Left lung (tissue), 14 donors: ENCODE measurements at places on chromosomes 5 and 9. TPM values are rescaled to one million over a fixed set of nuclear protein-coding genes. Genes with fewer than 3 reads are reported as not detected.

The CDKN2A gene
- total RNA-seq: 1.2 TPM

DNA sequence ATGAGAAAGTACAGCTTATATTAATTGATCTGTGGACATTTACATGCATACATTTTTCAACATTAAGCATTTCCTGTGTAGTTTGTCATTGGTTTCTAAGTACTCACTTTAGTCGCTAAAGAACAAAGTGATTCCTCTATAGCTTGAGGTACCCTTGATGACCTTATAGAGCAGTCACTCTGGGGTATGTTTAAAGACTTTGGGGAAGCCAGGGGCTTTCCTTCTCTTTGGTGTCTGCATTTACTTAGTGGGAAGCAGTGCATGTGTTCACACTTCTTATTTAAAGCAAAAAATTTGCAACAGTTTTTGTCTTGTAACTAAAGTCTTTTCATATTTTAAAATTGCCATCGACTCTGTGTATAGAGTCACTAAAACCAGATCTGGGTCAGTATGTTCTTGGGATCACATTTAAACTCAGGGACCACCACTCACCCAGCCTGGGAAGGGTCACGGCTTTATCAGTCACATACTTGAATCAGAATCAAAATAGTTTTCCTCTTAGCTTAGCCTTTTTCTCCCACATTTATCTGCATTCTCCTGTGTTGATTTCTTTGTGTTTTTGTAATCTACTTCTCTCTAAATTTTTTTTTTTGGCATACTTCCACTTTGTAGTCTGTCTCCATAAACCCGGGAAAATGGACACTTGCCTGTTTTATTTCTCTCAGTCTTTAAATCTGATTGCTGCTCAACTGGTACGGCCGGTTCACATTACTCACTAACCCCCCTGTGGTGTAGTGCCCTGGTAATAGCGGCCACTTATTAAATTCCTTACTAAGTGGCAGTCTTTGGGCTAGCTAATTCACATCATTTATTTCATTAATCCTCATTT, 143.9 kb upstream of the FBN2 start:
- H3K36me3 ChIP-seq: no peaks in the 10 kb centered on the region
- no peaks in the 10 kb centered on the region for H3K4me1 ChIP-seq
- H3K27me3 ChIP-seq: no peaks in the 10 kb centered on the region
- DNase-seq: no peak

DNA sequence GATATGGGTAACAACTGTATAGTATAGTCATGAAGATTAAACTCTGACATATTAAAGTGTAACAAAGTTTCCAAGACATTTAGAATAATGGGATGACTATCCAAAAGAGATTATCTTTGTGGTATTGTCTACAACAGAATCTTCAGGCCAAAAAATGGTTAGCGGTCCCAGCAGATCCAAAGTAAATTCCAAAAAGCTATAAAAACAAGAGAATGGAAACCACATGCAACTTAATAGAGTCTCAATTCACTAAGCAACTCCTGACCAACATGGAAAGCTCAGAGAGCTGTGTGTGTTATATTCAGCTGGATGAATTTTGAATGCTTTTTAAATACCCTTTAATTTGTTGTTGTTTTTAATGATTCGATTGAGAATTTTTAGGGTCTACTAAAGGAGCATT, 688.2 kb downstream of the CETN3 start:
- no peak overlapping the region for H3K4me3 ChIP-seq
- H3K27me3 ChIP-seq: no peaks in the 10 kb centered on the region
- no peak for DNase-seq
- H3K36me3 ChIP-seq: no peaks in the 10 kb centered on the region

GRCh38 chr5:67520161-67520908, 323.7 kb upstream of the CD180 start:
- no peaks in the 10 kb centered on the region for H3K4me1 ChIP-seq
- no peak overlapping the region for H3K27ac ChIP-seq
- H3K36me3 ChIP-seq: no peaks in the 10 kb centered on the region
- no peak for DNase-seq
- no peaks in the 10 kb centered on the region for H3K27me3 ChIP-seq

GRCh38 chr5:140806834-140807775, at the start of gene PCDHA4:
Gene PCDHA4 (plus strand): TSS chr5:140807068.
- H3K4me3 ChIP-seq: no peak within 1 kb of the TSS
- H3K36me3 ChIP-seq: no peaks in the 10 kb centered on the region
- no peaks in the 10 kb centered on the region for H3K4me1 ChIP-seq
- no peak for DNase-seq
- H3K27me3 ChIP-seq: no peaks in the 10 kb centered on the region

DNA sequence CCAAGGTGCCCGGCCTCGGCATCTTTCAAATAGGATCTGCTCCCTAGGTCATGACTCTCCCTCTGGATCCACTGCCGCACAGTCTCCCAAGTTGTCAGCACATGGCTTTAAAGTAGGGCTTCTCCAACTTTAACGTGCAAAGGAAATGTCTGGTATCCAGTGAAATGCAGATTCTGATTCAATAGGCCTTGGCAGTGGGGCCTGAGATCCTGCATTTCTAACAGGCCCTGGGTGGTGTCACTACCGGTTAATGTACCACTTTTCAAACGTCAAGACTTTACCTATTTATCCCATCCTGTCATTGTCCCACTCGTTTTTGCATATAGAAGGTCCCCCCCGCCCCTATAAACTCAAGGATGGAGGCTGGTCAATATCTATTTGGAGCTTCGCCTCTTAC, 137.6 kb upstream of the ZNF618 start:
- no peak overlapping the region for H3K27ac ChIP-seq
- H3K27me3 ChIP-seq: peaks cover 9% of the 10 kb centered on the region
- DNase-seq: no peak
- H3K4me3 ChIP-seq: no peak overlapping the region

The KLF4 gene
- total RNA-seq: 45.9 TPM

- H3K4me3 ChIP-seq: no peak overlapping the region
- H3K36me3 ChIP-seq: no peaks in the 10 kb centered on the region
- no peaks in the 10 kb centered on the region for H3K4me1 ChIP-seq
Observed at GRCh38 chr5:146720107-146720506, 158.4 kb downstream of the PPP2R2B start.

The CCL21 gene
- 39.1 TPM for total RNA-seq

DNA sequence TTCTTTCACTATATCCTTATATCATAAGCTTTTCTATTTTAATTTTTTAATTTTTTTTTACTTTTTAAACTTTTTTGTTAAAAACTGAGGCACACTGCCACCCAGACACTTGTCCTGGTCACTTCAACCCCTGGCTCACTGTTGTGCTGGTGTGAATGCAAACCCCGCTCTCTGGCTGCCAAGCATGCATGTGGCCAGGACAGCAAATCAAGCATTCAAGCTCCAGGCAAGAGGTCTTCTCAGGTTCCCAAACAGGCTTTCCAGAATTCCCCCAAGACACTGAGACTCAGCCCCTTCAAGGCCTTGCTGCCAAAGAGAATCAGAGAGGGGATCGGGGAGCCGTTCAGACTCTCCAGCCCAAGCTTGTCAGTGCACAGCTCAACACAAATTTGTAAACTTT, 139.9 kb downstream of the FANCC start:
- no peaks in the 10 kb centered on the region for H3K27me3 ChIP-seq
- no peak overlapping the region for H3K27ac ChIP-seq
- H3K4me1 ChIP-seq: no peaks in the 10 kb centered on the region
- no peaks in the 10 kb centered on the region for H3K36me3 ChIP-seq
- DNase-seq: no peak
- H3K4me3 ChIP-seq: no peak overlapping the region

The SPAG8 gene
- 6.2 TPM for total RNA-seq

- no peaks in the 10 kb centered on the region for H3K36me3 ChIP-seq
- H3K27me3 ChIP-seq: peaks cover 5% of the 10 kb centered on the region
- H3K27ac ChIP-seq: no peak overlapping the region
- H3K4me1 ChIP-seq: no peaks in the 10 kb centered on the region
Observed at GRCh38 chr5:141388661-141389060, 1.2 kb downstream of the PCDHGB4 start.

DNA sequence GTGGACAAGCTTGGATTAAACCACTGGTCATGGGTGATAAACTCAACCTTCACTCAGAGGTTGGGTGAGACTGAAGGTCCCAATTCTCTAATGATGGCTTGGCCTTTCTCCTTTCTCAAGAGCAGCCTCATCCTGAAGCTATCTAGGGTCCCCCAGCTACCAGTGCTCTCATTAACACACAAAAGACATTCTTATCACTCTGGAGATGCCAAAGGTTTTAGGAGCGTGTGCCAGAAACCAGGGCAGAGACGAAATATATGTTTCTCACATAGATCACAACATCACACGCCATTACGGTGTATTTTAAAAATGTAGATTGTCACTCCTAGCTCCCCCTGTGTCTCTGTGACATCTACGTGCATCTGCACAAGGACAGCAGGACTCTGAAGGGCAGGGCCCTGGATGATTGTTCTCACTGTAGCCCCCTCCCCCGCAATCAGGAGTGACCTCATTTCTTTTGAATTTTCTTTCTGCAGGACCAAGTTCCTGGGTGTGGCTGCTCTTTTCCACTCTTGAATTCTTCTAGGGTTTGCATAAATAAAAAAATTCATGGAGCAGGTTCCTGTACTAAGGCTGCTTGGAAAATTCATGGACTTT, 311.3 kb downstream of the GADD45G start:
- H3K27me3 ChIP-seq: no peaks in the 10 kb centered on the region
- no peak for DNase-seq
- peaks cover 4% of the 10 kb centered on the region for H3K4me1 ChIP-seq
- no peaks in the 10 kb centered on the region for H3K36me3 ChIP-seq
- no peak overlapping the region for H3K27ac ChIP-seq
- no peak overlapping the region for H3K4me3 ChIP-seq

- no peak overlapping the region for H3K4me3 ChIP-seq
- no peak for DNase-seq
- no peaks in the 10 kb centered on the region for H3K4me1 ChIP-seq
- H3K36me3 ChIP-seq: no peaks in the 10 kb centered on the region
Observed at GRCh38 chr5:79456890-79457583, 56.9 kb downstream of the HOMER1 start.

The CER1 gene
- total RNA-seq: not detected

- H3K4me3 ChIP-seq: no peak overlapping the region
- H3K36me3 ChIP-seq: no peaks in the 10 kb centered on the region
- no peak for DNase-seq
- H3K27ac ChIP-seq: no peak overlapping the region
- H3K27me3 ChIP-seq: no peaks in the 10 kb centered on the region
Observed at GRCh38 chr9:34674440-34674839, 12.0 kb upstream of the CCL27 start.

- H3K27ac ChIP-seq: no peak overlapping the region
- peak; percentile 45 for DNase-seq
- H3K36me3 ChIP-seq: no peaks in the 10 kb centered on the region
- no peak overlapping the region for H3K4me3 ChIP-seq
- H3K27me3 ChIP-seq: no peaks in the 10 kb centered on the region
Observed at GRCh38 chr5:123856766-123857165, 344.8 kb downstream of the CSNK1G3 start.

DNA sequence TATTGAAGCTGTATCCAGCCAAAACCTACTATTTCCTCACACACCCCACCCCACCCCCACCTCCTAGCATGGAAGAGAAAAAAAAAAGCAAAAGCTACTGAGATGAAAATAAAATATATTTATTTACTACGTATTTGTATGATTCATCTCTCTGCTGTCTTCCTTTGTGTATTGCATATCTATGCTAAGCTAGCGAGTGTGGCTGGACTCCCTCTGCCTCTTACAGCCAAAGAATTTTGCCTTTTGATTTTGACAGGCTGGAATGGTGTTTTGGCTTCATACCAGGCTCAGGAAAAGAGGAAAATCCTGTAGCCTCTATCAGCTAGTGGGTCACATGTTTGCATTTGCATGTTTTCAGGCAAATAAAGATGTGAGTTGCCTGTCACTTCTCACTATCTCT, 2.2 kb downstream of the ABLIM3 start:
- DNase-seq: peak; percentile 73
- H3K4me3 ChIP-seq: no peak overlapping the region
- H3K27me3 ChIP-seq: peaks cover 15% of the 10 kb centered on the region
- no peaks in the 10 kb centered on the region for H3K36me3 ChIP-seq

- no peak overlapping the region for H3K27ac ChIP-seq
- no peak for DNase-seq
- no peak overlapping the region for H3K4me3 ChIP-seq
- no peaks in the 10 kb centered on the region for H3K4me1 ChIP-seq
- H3K36me3 ChIP-seq: no peaks in the 10 kb centered on the region
Observed at GRCh38 chr5:93017376-93017775, 563.6 kb downstream of the NR2F1-AS1 start.

DNA sequence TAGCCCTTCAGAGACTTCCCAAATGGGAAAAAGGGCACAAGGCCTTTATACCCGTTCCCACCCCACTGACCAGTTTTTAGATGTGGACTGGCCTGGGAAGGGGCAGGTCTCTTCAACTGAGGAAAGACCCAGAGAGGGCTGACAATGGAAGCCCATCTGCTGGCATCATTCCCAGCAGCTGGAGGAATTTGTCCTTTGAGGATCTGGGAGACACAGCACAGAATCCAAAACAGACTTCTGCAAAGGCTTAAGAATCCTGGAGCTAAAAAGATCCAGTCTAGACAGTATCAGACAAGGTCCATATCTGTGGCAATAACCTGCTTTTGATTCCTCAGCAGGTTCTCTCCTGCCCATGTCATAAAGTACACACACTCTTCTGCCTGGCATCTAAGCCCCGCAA, 329.2 kb downstream of the TMEM167A start:
- H3K4me3 ChIP-seq: no peak overlapping the region
- H3K36me3 ChIP-seq: no peaks in the 10 kb centered on the region

The SLC36A3 gene
- not detected for total RNA-seq

DNA sequence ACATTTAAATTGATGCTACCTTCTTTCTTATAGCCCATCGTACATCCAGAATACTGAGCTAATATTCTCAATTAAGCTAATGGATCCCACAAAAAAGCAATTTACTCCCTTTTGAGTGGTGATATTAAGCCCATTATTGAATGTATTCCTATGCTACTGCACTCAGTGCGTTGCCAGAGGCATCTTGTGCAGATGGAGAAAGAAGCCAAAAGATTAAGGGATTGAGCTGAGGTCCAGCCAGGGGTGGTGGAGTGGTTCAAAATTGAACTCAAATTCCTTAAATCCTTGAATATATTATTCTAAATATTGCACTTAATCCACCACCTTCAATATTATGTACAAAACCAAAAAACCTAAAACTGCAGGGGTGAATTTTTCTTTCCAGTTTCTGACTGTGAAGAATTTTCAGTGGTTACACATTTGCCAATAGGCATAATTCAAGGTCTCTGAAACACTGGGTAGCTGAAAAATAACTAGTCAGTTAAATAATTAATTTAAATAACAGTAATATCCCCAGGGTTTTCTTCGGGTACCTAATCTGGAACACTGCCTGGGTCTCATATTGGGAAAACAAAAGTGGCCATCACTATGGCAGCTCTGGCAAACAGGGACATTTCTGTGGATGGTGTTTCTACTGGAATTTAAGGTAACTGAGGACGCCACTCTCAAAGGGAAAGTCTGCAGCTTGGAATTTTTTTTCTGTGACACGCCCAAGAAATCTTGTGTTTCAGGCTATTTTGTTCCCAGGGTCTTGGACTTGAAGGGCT, 6.2 kb upstream of the LIFR start:
- no peak overlapping the region for H3K4me3 ChIP-seq
- peaks cover 3% of the 10 kb centered on the region for H3K4me1 ChIP-seq
- H3K27ac ChIP-seq: no peak overlapping the region
- peaks cover 16% of the 10 kb centered on the region for H3K27me3 ChIP-seq

The DAB2IP gene
- total RNA-seq: 53.4 TPM

GRCh38 chr9:2717385-2717784, at the start of gene KCNV2:
Gene KCNV2 (plus strand): TSS chr9:2717510. CDS start chr9:2717740, 230 bp downstream.
- H3K4me1 ChIP-seq: no peaks in the 10 kb centered on the region
- no peak for DNase-seq
- H3K36me3 ChIP-seq: peaks cover 10% of the 10 kb centered on the region
- no peak within 1 kb of the TSS for H3K4me3 ChIP-seq
- H3K27me3 ChIP-seq: no peaks in the 10 kb centered on the region
